Thymus (tissue), 14 donors: ENCODE measurements at places on chromosomes 6 and 20. TPM values are rescaled to one million over a fixed set of nuclear protein-coding genes. Genes with fewer than 3 reads are reported as not detected.

DNA sequence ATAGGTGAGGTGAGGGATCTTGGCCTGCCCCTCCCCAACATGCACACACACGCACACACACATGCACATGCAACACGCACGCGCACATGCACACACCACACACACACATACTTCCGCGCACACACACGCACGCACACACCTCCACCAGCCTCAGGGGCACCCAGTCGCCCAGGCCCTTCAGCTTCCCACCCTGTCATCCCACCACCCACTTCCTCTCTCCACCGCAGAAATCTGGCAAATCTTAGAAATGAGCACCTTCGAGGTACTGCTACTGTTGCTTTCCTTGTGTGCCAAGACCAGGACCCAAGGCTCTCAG lies 1.2 kb downstream of the SPDEF start:
- no peak overlapping the region for H3K27ac ChIP-seq
- no peaks in the 10 kb centered on the region for H3K4me1 ChIP-seq
- H3K27me3 ChIP-seq = no peaks in the 10 kb centered on the region
- no peaks in the 10 kb centered on the region for H3K36me3 ChIP-seq
- H3K4me3 ChIP-seq = no peak overlapping the region

Gene LY6G5C
- polyA plus RNA-seq = 9.1 TPM

Gene MEP1A
- polyA plus RNA-seq = 0.71 TPM

DNA sequence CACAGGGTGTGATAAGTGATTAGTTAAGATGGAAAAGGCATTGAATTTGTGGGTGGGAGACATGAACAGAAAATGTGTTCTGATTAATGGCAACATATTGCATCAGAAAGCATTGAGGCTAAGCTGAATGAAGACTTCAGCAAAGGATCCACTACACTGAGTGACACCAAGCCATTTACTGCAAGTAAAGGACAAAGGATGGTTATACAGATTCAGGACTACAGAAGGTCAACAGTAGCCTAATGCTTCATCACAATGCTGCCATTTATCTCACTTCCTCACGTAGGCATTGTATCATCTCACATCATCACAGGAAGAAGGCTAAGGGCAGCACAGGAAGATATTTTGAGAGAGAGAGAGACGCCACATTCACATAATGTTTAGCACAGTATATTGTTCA lies 398.2 kb downstream of the COL12A1 start:
- H3K36me3 ChIP-seq = no peaks in the 10 kb centered on the region
- H3K27ac ChIP-seq = no peak overlapping the region
- DNase-seq = no peak
- no peaks in the 10 kb centered on the region for H3K4me1 ChIP-seq
- no peaks in the 10 kb centered on the region for H3K27me3 ChIP-seq
- H3K4me3 ChIP-seq = no peak overlapping the region

- DNase-seq = no peak
- H3K4me3 ChIP-seq = no peak overlapping the region
- H3K36me3 ChIP-seq = no peaks in the 10 kb centered on the region
Observed at GRCh38 chr6:141212296-141212695, 920.4 kb upstream of the GJE1 start.

DNA sequence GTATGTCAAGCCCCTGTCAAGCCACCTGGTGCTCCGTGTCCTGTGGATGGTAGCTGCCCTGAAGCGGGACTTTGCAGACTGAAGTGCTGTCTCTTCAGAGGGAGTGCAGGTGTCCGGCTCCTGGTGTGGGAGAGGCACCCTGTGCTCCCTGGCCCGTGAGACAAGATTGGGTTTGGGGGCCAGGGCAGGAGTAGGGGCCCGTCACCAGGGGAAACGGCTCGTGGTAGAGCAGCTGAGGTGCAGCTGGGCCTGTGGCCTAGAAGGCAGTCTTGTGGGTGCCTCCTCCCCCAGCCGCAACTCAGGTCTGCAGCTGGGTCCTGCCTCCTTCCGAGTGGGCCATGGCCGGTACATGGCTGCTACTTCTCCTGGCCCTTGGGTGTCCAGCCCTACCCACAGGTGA lies at the start of gene PTCRA:
Gene PTCRA (plus strand): TSS at position 322 of the 400 bp plus-strand sequence. CDS start 17 bp downstream, at position 339.
- peak within 1 kb of the TSS; percentile 44 for H3K4me3 ChIP-seq
- DNase-seq = peak; percentile 59
- peak within 1 kb of the TSS; percentile 85 for H3K27ac ChIP-seq
- peaks cover 85% of the 10 kb centered on the region for H3K4me1 ChIP-seq
- no peaks in the 10 kb centered on the region for H3K27me3 ChIP-seq

DNA sequence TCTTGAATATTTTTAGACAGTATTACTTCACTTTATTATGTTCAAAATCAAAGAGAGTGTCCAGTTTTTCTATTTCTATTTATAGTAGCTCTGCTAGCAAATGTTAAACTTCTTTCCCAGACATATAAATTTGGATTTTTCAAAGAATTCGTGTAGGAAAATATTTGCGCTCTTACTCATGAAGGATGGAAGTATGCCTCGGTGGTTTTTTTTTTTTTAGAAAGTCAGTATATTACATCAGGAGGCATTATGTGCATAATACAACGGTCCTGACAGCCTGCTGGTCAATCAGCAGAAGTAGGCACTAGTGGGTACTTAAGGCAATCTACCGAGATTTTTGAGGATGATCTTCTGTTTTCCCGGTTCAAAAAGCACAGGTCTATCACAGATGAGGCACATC lies 249.3 kb downstream of the TBX18 start:
- no peaks in the 10 kb centered on the region for H3K36me3 ChIP-seq
- H3K27me3 ChIP-seq = no peaks in the 10 kb centered on the region
- no peak overlapping the region for H3K27ac ChIP-seq
- H3K4me1 ChIP-seq = no peaks in the 10 kb centered on the region
- H3K4me3 ChIP-seq = no peak overlapping the region
- no peak for DNase-seq
